ENCODE measurements at places on chromosomes 6 and 20.

DNA sequence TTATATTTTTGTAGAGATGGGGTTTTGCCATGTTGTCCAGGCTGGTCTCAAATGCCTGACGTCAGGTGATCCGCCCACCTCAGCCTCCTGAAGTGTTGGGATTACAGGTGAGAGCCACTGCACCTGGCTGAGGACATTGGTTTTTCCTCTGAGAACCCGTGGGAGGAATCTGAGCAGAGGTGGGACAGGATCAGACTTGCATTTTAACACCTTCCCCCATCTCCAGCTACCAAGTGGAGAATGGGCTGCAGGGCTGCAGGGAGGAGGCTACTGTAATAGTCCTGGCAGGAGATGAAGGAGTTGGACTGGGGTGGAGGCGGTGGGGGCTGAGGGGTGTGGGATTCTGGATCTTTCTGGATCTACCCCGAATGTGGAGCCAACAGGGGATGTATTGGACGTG, 24.5 kb downstream of the FAM110A start:
- no peak for DNase-seq

GRCh38 chr6:1256435-1257008, 55.4 kb upstream of the FOXQ1 start:
- no peak for DNase-seq

- DNase-seq: no peak
Measured at GRCh38 chr20:4029505-4030467, 14.4 kb upstream of the RNF24 start.

DNA sequence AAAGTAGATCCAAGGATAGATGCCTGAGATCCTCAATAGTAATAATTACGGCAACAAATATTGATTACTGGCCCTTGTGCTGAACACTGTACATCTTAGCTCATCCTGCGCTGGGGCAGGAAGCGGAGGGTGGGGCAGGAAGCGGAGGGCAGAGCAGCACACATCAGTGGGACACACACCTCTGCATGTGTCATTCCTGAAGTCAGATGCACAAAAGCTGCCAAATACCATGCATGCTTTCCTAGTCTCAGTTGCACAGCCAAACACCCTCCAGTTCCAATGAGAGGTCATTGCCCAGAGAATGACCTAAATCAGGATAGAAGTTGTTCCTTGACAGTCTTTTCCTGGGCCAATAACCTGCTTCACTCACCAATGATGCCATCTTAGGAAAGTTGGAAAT, 74.4 kb upstream of the FOXC1 start:
- no peak for DNase-seq

GRCh38 chr6:137982418-137983189, 115.5 kb downstream of the TNFAIP3 start:
- no peak for DNase-seq

GRCh38 chr6:169158174-169158573, 95.5 kb downstream of the THBS2 start:
- DNase-seq: peak; percentile 64

DNA sequence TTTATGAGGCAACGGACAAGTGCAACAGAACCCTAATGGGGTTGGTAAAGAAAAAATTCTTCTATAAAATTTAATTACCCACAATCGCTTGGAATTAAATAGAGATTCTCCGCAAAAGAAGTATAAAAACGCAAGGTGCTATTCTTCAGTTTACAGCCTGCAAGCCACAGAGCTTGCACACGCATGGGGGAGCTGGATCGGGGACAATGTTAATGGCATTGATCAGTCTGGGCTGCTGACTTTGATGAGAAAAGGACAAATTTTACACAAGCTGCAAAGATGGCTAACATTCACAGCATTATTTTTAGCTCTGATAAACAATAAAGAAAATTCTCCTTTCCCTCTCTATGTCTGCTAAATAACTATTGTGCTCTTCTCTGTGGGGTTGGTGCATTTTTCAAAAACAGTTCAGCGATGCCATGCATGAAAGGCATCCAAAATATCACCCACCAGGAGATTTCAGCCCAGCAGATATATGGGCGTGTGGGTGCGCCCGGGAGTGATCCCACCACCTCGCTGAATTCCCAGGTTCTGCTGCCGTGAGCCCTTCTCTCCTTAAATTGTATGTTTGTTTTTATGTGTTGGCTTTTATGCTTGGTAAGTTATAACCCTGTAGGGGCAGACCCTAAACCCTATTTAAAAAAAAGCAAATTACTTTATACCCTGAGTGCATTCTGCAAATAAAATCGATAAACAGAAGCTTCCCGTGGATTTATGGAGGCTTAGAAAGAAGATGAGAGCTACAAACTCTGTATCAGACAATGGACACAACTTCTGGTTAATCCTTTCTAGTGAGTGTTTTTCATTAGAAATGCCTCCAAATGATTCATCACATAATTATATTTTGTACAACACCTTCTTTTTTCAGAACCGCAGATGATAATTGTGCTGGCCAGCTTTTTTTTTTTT, 55.6 kb downstream of the NOX3 start:
- DNase-seq: no peak

- peak; percentile 76 for DNase-seq
Measured at GRCh38 chr6:7137335-7138045, 29.7 kb downstream of the RREB1 start.

DNA sequence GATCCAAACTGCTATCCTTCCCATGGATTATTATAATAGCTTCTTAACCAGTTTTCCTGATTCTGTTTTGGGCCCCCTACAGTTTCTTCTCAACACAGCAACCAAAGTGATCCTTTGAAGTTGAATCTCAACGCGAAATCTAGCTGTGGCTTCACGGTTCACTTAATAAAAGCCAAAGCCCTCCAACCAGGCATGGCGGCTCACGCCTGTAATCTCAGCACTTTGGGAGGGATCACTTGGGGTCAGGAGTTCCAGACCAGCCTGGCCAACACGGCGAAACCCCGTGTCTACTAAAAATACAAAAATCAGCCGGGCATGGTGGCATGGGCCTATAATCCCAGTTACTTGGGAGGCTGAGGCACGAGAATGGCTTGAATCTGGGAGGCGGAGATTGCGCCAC, 3.3 kb downstream of the RMND1 start:
- DNase-seq: no peak

- DNase-seq: no peak
Measured at GRCh38 chr6:31476515-31477139, 21.3 kb upstream of the MICB start.

- no peak for DNase-seq
Measured at GRCh38 chr20:58746620-58747019, 54.0 kb downstream of the NPEPL1 start.

- DNase-seq: no peak
Measured at GRCh38 chr6:103720393-103720792, 1139.3 kb downstream of the HACE1 start.

DNA sequence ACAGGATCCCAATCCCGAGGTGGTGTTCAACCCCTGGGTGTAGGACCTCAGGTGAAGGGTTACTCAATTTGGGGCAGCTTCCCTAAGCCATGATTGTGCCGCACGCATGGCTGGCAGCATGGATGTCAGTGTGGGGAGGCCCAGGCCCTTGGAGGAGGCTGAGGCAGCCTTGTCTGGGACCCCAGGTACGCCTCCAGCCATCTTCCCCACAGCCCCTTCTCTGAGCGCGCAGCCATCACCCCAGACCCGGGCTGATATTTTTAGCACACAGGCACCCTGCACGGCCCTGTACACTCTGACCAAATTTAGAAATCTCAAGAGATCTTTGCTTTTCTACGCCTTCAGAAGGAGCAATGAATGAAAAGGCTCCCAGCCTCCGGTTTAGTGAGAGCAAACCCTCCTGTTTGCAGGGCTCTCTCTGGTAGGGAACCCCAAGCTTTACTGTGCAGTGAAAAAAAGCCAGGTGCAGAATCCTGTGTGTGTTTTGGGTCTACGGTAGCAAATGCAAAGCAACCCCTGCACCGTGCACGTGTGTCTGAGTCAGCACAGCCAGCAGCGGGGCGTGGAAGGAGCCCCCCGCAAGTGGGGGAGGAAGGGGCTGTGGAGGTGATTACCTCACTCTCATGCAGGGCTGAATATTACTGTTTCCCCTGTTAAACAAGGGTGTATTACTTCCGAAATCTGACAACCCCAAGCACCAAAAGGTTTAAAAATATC, 44.3 kb downstream of the CTCFL start:
- DNase-seq: no peak

- DNase-seq: no peak
Measured at GRCh38 chr6:170209354-170210025, 81.4 kb downstream of the DLL1 start.

- no peak for DNase-seq
Measured at GRCh38 chr6:83055366-83055964, 10.2 kb downstream of the UBE3D start.

GRCh38 chr20:13255356-13255755, 34.3 kb downstream of the ISM1 start:
- DNase-seq: no peak

DNA sequence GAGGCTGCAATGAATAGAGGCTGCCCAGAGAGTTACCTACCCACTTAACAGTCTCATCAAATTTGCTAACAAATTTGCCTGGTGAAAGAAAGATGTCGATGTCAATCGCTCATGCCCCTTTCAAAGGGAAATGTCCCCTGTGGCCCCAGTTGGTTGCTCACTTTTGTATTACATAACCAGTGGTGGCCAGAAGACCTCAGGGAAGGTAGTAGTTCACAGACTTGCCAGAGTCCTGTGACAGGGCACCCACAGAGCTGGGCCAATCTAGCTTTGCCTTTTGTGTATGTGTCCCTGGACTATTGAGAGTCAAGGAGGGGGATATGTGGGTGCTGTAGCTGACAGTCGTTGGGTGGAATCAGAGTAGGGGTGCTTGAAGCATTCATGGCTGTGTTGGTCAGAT, 70.7 kb upstream of the CCN6 start:
- no peak for DNase-seq
